ENCODE measurements at places on chromosomes 12 and 14.

GRCh38 chr14:93281937-93282336, 50.9 kb downstream of the BTBD7 start:
- DNase-seq = no peak

DNA sequence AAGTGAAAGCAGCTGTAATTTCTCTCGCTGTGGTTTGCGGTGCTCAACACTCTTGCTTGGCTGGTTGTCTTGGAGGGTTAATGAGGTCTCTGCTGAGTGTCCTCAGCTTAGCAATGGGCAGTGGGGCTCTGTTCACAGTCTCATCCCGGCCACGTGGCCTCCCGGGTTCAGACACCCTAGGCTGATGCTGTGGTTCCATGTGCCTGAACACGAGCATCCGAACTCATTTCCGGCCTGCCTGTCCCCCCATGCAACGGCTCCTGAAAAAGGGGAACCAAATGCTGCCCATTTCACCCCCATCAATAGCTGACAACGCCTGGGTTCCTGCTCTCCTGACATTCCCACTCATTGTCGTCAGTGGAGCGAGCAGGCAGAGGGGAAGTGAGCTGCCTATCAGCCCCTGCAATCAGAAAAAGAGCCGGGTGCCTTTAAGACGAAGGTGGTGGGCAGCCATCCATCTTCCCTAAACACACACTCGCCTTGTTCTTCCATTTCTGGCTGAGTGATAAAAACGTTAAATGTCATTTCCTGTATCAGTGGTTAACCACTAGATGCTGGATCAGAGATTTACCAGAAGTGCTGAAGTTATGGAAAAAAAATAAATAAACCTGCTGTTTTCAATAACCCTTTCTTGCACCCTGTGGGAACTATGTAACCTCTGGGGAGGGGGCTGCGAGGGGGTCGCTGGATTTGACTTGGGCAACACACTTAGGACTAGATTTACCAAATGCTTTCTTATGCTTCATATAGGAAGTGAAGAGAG, 60.3 kb upstream of the BCL2L14 start:
- no peak for DNase-seq

- no peak for DNase-seq
These were observed 16.1 kb upstream of the KRT80 start for GRCh38 chr12:52207895-52208294.

DNA sequence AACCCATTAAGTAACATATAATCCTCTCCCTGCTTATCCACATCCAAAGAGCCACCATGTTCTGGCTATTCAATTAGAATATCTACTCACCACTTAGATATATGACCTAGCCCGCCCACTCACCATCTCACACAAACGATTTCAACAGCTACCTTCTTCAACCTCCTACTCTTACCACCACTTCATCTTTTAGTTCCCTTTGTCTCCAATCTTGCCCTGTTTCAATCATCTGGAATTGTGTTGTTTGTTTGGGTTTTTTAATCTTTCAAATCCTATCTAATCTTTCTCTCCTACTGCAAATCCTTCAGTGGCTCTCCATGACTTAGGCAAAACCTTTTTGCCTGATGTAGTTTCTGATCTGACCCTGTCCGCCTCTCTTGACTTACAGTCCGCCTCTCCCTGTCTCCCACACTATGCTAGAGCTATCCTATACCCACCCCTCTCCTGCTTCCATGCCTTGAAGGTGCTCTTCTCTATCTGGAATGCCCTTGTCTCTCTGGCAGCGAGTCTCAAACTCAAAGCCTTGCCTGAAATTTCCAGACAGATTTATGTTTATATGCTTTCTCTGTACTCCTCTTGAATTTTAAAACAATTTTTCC, 161.0 kb upstream of the CRY1 start:
- no peak for DNase-seq

- no peak for DNase-seq
These were observed 205.2 kb downstream of the NUBPL start for GRCh38 chr14:31766315-31766892.
